ENCODE measurements at places on chromosomes 2 and 18.

DNA sequence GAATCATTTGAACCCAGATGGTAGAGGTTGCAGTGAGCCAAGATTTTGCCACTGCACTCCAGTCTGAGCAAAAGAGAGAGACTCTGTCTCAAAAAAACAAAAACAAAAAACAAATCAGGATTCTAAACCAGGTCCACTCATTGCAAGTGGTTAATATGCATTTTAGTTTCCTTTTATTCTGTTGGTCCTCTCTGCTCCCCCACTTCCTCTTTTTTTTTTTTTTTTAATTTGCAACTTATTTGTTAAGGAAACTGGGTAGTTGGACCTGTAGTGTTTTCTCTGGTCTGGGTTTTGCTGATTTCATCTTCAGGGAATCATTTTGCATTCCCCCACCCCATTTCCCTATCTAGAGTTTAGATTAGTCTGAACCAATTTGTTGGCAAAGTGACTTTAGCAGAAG lies 14.0 kb downstream of the FER1L5 start:
- no peak for DNase-seq

GRCh38 chr2:212027681-212028628 lies 510.6 kb downstream of the ERBB4 start:
- no peak for DNase-seq

GRCh38 chr2:219918944-219919343 lies 291.5 kb downstream of the SLC4A3 start:
- no peak for DNase-seq

GRCh38 chr2:70087702-70088597 lies 673 bp downstream of the PCBP1 start:
- DNase-seq, result peak; percentile 75

DNA sequence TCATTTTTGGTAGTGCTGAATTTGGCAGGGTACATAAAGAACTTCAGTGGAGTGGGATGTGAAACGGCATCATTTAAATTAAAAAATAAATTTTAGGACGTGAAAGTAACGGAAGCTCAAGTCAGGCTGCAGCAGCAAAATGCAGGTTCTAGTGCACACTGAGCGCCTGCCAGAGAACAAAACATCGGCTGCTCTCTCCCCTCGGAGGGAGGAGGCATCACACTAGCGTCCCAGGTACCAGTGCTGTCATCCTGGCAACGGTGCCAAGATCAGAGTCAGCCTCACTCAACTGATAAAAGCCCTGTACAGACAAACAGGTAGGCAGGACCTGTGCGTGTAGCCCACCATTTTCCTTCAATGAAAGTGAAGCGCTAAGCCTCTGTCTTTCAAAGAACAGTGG lies 261.5 kb downstream of the PTGR3 start:
- no peak for DNase-seq

DNA sequence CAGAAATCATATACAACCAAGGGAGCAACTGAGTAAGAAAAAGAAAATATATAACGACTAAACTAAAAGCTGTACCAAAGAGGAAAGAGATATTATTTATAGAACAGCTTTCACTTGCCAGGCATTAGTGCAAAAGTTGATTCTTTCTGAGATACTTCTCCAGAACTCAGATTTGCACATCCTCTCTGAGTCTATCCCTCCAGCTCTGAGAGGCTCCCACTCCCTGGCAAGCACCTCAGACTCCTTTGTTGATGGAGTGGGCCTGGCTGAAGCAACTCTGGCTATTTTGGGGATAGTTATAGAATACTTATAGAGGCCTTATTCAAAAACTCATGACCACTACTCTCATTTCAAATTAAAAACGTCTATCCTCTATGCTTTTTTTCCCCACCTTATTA lies 501.6 kb upstream of the TNP1 start:
- DNase-seq, result no peak
